ENCODE measurements at places on chromosomes 2 and 18. TPM values are rescaled to one million over a fixed set of nuclear protein-coding genes. Genes with fewer than 3 reads are reported as not detected.
A peak's percentile ranks its signal among the peaks of the same experiment; 100 is the strongest.

The CCDC85A gene
- total RNA-seq, result 1.1 TPM

The UNC50 gene
- 39.3 TPM for total RNA-seq

The AQP12A gene
- total RNA-seq, result not detected

The RBM45 gene
- total RNA-seq, result 18.8 TPM

The CDH2 gene
- 210 TPM for total RNA-seq

The FAM124B gene
- not detected for total RNA-seq

The DYNAP gene
- total RNA-seq, result not detected

GRCh38 chr2:152763651-152764050 is 45.2 kb downstream of the ARL6IP6 start:
- DNase-seq, result no peak

- DNase-seq, result no peak
These were observed 17.0 kb downstream of the FABP1 start for GRCh38 chr2:88110830-88111229.

GRCh38 chr2:193469251-193469650 is 1274.5 kb upstream of the TMEFF2 start:
- DNase-seq, result no peak

DNA sequence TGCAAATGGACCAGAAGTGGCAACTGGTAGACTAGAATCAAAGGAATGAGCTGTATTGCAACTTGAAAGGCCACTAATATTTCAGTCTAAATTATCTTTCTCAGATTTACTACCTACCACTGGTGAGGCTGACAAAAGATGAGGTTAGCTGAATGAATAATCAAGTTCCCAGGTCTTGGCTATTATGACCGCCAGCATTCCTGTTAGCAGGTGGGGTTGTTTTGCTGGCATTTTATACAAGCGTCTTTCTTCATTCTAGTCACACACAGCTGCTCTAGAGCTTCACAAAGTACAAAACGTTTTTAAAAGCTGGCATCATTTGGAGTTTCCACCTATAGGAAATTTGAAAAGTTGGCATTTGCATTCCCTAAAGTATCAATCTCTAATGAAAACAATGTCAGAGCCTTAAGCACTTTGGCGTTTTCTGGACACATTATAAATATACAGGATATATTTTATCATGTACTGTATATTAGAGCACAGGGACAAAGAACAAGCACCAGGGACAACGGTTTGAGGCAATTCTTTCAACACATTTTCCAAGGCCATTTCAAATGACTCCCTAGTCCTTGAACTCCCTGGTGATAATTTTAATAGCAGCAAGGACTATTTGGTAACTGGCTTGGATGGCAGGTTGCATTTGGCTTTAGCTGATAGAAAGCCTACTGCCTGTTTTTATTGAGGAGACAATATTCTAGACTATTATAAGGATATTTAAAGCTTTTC is 410.2 kb upstream of the CHST9 start:
- no peak for DNase-seq

DNA sequence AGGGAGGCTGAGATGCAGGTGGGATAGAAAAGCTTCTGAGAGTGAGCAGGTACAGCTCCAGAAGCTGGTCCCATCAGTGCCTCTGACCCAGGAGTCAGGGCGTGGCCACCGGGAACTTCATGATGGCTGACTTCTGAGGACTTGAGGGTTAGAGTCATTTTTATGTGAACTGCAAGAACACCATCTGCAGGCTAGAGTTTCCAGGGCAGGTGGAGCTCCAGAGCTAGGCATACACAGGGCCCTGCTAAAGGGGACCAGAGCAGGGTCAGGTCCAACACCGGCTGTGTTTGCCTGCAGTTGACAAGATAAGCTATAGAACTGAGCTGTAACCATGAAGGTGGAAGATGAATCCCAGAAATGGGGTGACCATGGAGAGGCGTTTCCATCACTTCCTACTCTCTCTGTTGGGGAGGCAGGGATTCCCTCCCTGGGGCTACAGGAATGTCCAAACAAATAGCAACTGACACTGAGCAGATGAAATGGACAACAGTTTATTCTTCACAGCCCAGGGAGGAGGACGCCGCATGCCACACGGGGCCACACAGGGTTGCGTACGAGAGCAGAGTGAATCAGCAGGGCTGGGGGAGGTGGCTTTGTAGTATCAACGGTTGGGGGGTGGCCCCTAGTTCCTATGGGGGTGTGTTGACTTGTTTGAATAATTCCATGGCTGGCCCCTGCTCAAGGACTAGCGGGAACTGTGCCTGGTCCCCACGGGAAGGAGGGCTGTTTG is 77.6 kb upstream of the ZNF516 start:
- no peak for DNase-seq

- DNase-seq, result no peak
These were observed 15.2 kb downstream of the CDKL4 start for GRCh38 chr2:39228413-39229209.

- DNase-seq, result no peak
These were observed 12.3 kb upstream of the ODC1 start for GRCh38 chr2:10460366-10460796.

GRCh38 chr2:196160101-196160500 is 11.3 kb downstream of the STK17B start:
- no peak for DNase-seq

GRCh38 chr2:149648282-149649030 is 60.9 kb upstream of the MMADHC start:
- no peak for DNase-seq

DNA sequence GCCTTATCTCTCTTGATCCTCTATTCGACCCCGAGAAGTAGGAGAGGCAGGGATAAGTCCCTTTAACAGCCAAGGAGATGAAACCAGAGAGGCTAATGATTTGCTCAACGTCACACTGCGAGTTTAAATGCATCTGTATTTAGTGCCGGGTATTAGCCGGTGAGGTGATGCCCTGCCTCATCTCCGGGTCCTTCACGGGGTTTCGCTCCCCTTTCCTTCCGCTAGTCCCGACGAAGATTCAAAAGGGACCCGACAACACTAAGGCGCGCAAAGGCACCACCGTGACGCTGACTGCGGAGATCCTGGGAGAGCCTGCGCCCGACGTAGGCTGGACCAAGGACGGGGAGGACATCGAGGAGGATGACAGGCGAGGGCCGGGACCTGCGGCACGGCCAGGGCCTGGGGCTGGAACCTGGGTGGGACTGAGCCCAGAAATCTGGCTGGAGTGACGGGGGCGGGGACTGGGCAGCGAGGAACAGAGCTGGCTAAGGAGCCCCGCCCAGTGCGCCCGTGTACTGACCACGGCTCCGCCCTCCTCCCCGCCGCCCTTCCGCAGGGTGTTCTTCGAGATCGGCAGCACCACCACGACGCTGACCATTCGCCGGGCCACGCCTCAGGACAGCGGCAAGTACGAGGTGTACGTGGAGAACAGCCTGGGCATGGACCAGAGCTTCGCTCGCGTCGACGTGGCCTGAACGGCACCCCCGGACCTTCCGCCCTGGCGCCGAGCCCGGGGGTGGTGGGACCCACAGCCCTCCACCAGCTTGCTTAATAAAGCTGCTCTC is 1.0 kb upstream of the GMPPA start:
- DNase-seq, result peak; percentile 42

DNA sequence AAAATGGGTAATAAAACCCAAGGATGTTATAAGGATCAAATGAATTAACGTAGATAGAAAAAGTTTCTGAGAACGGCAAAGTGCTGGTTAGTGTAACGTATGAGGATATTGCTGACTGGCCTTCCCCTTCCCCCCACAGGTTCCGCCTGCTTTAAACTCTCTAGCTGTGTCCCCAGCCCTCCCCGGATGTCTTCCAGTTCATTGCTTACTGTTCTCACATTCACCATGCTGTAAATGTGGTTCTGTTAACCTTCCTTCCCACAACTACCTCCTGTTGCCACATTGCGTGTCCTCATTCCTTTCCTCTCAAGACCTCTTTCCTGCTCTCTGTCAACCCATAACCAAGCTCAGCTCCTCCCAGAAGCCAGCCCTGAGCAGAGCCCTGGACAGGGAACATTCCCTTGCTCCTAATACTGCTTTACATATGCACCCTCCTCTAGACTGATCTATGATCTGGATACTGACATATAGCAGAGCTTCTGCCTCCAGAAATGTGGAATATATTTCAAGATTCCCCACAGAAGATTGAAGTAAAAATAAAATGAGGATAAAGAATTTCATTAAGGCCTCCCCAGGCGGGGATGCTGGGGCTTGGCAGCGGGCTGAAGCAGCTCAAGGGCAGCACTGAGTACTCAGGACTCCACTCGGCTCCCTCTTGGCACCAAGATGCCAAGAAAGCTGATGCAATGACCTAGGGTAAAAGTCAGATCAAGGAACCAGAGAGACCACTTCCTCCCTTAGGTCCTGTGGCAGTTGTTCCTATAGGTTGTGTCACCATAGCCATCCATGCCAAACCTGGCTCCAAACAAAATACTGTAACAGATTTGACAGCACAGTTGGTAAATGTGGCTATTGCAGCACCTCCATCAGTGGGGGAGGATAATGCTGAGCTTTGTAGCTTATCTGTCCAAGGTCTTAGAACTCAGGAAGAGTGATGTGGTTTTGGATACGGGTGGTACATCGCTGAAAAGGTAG is 136.4 kb upstream of the PIK3C3 start:
- DNase-seq, result no peak

DNA sequence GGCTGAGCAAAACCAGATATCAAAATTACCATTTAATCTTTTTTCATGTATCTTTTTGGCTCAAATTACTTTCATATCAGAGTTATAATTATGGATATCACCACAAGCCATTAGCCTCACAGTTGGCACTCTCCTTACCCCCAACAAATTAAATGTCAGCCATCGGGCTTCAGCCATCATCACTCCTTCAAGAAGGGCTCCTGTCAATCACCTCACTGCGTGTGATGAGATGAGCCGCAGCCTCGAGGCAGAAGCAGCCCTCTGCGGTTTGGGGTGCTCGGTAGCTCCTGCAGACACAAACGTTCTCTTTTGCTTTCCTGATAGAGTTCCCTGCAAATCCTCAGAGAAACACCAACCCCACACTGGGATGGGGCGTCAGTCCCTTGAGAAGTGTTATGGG is 94.1 kb downstream of the DNER start:
- DNase-seq, result no peak

DNA sequence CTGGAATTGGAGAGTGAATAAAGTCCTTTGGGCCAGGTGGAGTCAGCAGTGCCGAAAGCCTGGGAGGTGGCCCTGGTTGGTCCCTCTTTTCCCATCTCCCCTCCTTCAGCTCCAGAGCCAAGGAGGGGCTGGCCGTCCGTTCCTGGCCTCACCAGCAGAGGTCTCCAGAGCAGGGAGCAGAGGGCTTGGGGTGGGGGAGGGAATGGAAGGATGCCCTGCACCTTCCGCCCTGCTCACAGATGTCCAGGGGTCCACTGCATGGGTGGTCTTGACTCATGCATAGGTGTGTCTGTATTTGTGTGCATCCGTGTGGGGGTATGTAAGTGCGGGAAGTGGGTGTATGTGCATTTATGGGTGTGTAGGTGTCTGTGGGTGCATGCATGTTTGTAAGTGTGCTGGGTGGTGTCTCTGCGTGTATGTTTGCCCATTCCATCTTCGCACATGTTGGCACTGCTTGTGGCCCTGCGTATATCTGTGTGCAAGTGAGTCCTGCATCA is 201.8 kb downstream of the ZFP36L2 start:
- DNase-seq, result peak; percentile 49

Data from progenitor cell of endocrine pancreas (in vitro differentiated cells).